Tibial nerve (tissue), 4 donors: ENCODE measurements at places on chromosomes 5 and 9.

- DNase-seq = no peak
- no peak overlapping the region for H3K4me3 ChIP-seq
- H3K27me3 ChIP-seq = peaks cover 9% of the 10 kb centered on the region
- H3K27ac ChIP-seq = peak overlapping the region; percentile 33
- H3K36me3 ChIP-seq = no peaks in the 10 kb centered on the region
These were observed 139.4 kb upstream of the PPP1R26 start for GRCh38 chr9:135340143-135340655.

- no peak overlapping the region for H3K27ac ChIP-seq
- no peak for DNase-seq
- H3K27me3 ChIP-seq = no peaks in the 10 kb centered on the region
- peaks cover 3% of the 10 kb centered on the region for H3K4me1 ChIP-seq
- no peaks in the 10 kb centered on the region for H3K36me3 ChIP-seq
These were observed 23.3 kb downstream of the TNFSF15 start for GRCh38 chr9:114782586-114782985.

DNA sequence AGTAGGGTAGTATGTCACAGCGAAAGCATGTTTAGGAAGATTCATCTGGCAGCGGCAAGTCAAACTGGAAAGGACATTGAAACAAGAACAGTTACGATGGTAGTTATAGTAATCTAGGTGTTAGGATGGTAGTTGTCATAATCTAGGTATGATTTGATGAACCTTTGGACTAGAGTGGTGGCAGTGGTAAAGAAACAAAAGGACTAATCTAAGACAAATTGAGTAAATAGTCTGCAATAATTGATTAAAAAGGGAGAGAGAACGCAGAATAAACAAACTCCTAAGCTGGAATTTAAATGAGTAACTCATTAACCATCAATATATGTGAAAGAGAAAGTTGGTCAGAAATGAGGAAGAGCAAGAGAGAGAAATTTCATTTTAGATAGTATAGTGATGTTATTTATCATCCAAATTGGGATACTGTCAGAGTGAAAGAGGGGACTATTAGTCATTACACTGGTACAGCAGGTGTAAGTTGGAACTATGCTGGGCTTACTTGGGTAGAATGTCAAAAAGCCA is 56.8 kb downstream of the MTREX start:
- no peak overlapping the region for H3K27ac ChIP-seq
- no peaks in the 10 kb centered on the region for H3K4me1 ChIP-seq
- no peaks in the 10 kb centered on the region for H3K36me3 ChIP-seq
- no peak overlapping the region for H3K4me3 ChIP-seq

DNA sequence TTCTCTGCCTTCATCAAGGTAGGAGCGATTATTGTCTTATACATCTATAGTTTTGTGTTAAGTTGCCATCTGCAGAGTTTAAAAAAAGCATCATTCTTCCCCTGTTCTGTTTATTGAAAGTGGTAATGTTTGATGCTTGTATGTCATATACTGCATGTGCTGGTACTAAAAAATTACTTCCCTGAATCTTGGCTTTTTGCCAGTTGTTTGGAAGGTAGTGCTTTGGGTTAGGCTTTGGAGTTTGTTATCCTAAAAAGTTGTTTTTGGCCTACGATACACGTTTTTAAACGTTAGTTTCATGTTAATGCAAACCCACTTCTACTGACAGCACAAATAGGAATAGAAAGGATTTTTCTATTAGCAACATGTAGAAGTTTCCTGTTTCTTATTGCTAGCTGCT is 158.3 kb downstream of the GIN1 start:
- H3K27me3 ChIP-seq = no peaks in the 10 kb centered on the region
- no peak for DNase-seq
- no peak overlapping the region for H3K27ac ChIP-seq
- H3K4me1 ChIP-seq = peaks cover 8% of the 10 kb centered on the region

DNA sequence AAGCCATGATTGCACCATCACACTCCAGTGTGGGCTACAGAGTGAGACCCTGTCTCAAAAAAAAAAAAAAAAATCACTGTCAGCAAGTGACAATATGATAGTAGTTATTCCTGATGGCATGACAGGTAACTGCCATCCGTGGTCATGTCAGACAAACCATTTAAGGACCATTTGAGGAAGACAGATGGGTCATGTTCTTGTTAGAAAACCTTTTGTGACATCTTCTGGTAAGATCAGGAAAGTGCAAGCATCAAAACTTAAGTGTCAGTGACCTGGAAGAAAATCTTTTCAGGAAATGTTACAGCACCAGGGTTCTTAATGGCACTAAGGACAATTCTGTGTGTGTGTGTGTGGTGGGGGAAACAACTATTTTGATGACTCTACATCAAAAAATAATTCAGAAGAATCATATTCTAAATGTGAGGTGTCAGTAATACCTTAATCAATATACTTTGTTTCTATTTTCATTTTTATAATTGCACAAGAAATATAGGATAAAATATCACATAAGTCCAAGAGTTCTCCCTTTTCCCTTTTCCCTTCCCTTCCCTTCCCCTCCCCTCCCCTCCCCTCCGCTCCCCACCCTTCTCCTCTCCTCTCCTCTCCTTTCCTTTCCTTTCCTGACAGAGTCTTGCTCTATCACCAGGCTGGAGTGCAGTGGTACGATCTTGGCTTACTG is 17.8 kb downstream of the SLC38A9 start:
- no peaks in the 10 kb centered on the region for H3K36me3 ChIP-seq
- no peak for DNase-seq
- H3K4me3 ChIP-seq = no peak overlapping the region
- no peaks in the 10 kb centered on the region for H3K27me3 ChIP-seq
- peaks cover 8% of the 10 kb centered on the region for H3K4me1 ChIP-seq

DNA sequence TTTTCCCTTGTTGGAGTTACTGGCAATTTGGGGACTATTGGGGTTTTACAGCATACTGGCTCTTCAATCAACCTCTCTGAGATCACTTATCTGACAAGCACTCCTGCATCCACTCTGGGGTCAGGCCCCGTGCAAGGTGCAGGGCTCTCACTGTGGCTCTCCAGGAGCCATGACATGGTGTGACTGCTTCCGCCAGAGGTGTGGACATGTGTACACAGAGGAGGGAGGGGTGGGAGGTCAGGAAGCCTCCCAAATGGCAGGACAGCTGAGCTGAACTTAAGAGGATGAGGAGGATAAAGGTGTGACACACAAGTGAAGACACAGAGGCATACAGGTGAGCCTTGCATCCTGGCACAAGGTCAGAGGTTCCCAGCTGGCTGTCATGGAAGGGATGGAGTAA is 24.3 kb downstream of the SHB start:
- H3K4me3 ChIP-seq = no peak overlapping the region
- H3K36me3 ChIP-seq = no peaks in the 10 kb centered on the region
- H3K27me3 ChIP-seq = no peaks in the 10 kb centered on the region
- peaks cover 11% of the 10 kb centered on the region for H3K4me1 ChIP-seq
- no peak overlapping the region for H3K27ac ChIP-seq
- no peak for DNase-seq
